ENCODE measurements at places on chromosomes 12 and 14.

DNA sequence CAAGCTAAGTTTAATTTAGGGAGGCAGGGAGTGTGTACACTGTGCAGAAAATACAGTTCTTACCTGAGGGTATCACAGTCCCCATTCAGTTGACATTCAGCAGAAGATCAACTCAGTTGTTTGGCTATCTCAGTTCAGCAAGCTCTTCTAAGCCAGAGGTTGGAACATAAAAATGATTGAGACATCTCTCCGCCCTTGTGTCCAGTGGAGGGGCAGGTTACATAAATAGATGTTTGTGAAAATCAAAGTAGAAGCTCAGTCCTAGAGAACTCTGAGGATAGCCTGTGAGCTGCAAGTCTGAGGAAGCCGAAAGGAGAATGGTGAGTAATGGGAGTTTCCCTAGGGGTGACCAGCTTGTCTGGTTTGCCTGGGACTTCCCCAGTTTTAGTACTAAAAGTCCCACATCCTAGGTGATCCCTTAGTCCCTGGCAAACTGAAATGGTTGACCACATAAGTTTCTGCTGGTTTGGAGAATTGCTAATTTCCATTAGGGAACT, 251.4 kb upstream of the ATP2B1 start:
- DNase-seq: peak; percentile 65

- DNase-seq: no peak
Measured at GRCh38 chr14:78509516-78509915, 339.3 kb downstream of the NRXN3 start.

GRCh38 chr12:55664826-55665225, 28.1 kb downstream of the OR10P1 start:
- no peak for DNase-seq

GRCh38 chr14:44564908-44565307, 57.8 kb upstream of the FSCB start:
- DNase-seq: no peak

DNA sequence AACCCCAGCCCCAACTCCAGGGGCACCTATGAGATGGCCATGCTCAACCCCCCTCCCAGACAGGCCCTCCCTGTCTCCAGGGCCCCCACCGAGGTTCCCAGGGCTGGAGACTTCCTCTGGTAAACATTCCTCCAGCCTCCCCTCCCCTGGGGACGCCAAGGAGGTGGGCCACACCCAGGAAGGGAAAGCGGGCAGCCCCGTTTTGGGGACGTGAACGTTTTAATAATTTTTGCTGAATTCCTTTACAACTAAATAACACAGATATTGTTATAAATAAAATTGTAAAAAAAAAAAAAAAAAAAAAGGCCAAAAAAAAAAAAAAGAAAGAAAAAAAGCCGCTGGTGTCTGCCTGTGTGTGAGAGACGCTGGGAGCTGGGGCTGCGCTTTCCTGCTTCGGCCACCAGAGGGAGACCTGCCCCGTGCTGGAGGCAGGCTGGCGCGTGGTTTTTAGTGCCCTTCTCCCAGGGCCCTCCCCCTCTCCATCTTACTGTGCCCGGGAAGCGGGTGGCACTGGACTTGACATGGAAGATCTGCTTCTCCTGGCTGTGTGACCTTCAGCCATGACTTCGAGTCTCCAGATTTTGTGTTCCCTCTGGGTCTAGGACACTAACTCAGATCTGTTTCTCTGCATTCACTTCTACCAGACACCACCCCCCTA, 3.4 kb upstream of the NXPH4 start:
- DNase-seq: peak; percentile 94

DNA sequence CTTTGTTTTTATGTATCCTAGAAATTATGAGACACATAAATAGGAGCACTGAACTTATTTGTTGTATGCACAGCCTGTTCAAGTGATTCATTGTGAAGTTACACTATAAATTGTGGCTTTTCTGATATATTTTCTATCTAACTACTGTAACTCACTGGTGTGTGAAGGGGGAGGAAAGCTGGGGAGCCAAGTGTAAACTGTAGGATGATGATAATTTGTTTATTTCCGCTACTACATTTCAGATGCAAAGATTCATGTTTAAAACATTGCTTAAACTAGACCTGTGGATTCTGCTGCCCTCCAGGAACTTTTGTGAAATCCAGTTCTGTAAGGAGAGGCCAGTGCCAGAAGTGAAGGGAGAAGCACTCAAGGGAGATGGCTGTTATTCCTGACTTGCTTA, 3.3 kb downstream of the TMTC2 start:
- DNase-seq: no peak

GRCh38 chr12:122067966-122068365, 10.6 kb upstream of the MLXIP start:
- peak; percentile 68 for DNase-seq

- no peak for DNase-seq
Measured at GRCh38 chr14:88613552-88614010, 50.7 kb downstream of the ZC3H14 start.

GRCh38 chr12:88142610-88142991, 494 bp downstream of the TMTC3 start:
- peak; percentile 74 for DNase-seq

GRCh38 chr14:75537071-75537470, 14.8 kb downstream of the BATF start:
- no peak for DNase-seq

GRCh38 chr12:103415681-103416080, 80.1 kb downstream of the C12orf42 start:
- DNase-seq: no peak

DNA sequence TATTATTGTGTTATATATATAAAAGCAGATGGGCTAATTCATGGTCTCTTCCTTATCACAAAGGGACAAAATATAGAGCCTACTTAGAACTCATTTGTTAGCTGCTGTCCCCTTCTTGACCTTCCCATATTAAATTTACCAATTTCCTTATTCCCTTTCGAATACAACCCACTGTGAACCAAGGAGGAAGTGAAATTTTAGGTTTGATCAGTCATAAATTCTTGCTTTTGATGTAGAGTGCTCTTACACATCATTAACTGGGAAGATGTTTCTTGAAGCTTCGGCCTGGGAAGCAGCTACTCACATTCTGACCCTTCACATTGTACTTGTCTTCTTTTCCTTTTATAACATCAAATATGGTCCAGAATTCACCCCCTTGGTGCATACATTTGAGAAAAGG, 579.0 kb downstream of the LRFN5 start:
- DNase-seq: no peak

GRCh38 chr12:11676052-11676451, 26.6 kb downstream of the ETV6 start:
- DNase-seq: no peak

DNA sequence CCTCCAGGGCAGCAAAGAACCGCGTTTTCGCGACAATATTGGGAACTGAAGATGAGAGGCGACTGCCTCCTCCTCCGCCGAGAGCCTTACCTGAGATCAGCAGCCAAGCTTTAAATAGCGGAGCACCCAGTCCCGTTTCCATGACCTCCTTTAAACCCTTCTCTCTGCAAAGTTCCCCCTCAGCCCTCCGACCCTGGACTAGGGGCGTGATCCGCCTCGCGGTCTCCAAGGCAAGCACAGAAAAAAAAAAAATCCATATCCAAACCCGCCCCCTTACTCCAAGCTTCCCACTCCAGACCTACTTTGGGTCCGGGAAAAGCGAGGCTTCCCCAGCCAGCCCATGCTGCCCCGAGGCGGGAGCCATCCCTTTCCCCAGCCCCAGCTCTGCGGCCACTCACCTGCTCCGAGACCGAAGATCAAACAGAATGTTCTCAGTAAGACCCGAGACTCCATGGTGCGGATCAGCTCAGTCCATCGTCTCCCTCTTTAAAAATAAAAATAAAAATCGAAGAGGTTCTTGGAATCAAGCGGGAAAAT, 630 bp downstream of the NELL2 start:
- DNase-seq: peak; percentile 62

DNA sequence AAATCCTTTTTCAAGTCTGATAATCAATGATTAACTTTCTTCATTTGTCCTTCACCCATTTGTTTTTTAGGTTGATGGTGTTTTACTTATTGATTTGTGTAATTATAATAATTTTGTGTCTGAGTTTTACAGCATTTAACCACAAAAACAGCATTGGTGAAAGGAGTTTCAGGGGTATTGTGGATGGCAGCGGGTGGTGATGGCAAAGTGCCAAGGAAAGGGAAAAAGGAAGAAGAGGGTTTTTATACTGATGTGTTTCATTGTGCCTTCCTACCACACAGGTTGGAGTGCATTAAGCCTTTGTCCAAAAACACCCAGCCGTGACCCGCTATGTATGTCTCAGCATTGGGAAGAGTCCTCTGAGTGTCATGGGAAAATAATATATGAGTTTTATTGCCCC, 150.3 kb downstream of the DAD1 start:
- DNase-seq: no peak

GRCh38 chr12:57899010-57899662, 42.2 kb upstream of the ATP23 start:
- DNase-seq: peak; percentile 92

DNA sequence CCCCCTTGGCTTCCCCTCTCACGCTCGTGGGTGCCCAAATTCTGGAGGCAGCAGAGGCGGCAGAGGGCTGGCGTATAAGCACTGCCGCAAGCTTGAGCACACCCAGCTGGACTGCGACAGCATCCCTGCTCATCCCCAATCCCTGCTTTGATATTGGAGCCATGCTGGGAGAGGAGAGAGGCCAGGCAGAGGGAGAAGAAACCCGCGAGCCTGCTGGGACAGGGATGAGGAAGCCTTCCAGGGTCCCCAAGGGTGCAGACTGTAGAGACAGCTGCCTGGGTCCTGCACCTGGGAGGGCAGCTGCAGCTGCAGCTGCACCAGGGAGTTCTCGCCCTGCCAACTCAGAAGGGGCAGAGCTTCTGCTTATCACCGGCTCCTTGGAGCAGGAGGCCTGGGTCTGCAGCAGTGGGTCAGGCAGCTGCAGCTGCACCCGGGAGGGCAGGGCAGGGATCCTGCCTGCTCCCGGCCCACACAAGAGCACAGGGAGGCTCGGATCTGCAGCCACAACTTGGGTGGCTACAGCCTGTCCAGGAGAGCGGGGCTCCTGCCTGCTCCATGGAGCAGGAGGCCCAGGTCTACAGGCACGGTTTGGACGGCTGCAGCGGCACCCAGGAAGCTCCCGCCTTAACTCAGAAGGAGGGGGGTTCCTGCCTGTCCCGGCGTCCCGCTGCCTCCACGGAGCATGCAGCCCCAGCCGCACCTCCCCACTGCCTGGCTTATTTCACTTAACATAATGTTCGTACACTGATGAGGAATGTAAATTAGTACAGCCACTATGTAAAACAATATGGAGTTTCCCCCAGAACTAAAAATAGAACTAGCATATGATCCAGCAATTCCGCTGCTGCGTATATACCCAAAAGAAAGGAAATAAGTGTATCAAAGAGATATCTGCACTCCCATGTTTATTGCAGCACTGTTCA, 60.4 kb upstream of the SGPP1 start:
- no peak for DNase-seq

- peak; percentile 68 for DNase-seq
Measured at GRCh38 chr14:86654558-86655184, 1124.7 kb downstream of the FLRT2 start.

GRCh38 chr14:58291646-58292045, 6.7 kb upstream of the ARID4A start:
- DNase-seq: no peak

GRCh38 chr12:62466018-62466593, 520 bp upstream of the MON2 start:
- no peak for DNase-seq

DNA sequence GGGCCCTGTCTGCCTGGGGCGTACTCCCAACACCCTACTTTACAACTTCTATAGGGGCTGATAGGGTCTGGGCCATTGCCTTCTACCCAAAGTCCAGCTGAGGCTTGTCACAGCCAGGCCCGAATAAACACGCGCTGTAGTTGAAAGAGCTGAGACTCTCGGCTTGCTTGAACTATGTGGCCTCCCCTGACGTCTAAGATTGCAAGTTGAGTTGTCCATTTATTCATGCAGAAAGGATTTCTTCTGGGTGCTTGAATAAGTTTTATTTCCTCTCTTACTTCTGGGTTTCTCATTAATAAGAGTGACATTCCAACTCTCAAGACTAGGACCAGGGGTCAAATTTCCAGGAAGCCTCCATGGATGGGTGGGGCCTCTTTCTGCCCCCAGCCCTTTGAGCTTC, 74.4 kb upstream of the VRK1 start:
- no peak for DNase-seq

DNA sequence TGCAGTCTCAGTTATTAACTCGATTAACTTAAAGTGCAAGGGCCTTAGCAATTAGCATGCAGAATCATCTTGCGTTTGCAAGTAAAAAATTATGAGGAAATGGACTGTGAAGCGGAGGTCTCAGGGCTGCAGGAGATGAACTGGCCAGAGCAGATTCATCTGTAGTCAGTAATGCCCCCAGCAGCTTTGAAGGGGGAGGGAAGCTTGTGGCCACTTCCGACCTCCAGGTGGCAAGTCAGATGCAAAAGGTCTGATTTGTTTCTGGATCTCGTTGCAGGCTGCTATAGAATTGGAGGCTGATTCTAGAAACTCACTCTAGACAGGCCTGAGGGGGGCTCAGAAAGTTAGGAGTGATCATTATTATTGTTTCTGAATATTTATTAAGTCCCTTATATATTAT, 107.4 kb upstream of the RGS6 start:
- no peak for DNase-seq

DNA sequence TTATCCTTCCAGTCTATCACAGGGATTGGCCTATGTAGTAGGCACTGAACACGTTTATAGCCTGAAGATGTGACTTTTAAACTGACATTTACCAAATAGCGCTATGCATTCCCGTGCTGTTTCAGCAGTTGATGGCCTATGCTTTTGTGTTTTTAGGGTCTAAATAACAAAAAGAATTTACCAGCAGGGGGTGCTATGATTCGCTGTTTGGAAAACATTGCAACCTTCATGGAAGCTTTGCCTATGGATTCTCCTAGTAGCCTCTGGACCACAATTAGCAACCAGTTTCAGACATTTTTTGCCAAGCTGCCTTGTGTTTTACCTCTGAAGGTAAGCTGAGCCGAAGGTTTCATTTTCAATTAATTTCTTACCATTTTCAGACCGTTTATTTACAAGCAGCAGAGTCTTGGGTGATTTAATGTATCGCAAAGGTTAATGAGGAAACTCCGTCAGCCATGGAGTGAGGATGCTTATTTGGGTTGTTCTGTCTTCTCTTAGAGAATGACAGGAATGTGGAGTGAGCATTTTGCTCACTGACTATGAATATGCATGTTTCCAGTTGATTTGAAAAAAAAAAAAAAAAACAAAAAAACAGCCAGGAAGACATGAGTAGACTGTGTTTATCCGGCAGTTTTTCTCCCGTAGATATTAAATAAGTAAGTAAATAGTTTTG, 133.1 kb downstream of the PRIMA1 start:
- DNase-seq: no peak

DNA sequence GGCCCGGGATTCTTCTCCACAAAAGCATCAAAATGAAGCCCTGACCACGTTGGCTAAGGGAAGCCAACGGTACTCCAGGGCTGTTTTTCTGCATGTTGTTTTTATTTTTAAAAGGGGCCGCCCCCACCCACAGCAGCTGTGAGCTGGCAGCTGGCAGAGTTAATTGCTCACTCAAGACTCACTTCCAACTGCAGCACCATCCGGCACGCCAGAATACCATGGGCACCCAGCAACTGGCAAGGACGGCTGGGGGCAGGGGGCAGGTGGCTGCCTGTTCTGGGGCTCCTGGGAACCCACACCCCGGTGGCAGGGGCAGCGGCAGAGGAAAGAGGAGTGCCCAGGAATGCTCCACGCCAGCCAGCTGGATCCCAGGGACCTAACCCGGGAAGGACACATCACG, 44.3 kb downstream of the NCOR2 start:
- no peak for DNase-seq

- no peak for DNase-seq
Measured at GRCh38 chr12:13566292-13566691, 369.8 kb downstream of the EMP1 start.

Measured in activated effector memory CD4-positive, alpha-beta T cell treated with anti-CD3 and anti-CD28 coated beads, Interleukin-2, amount 50 U/mL, for 16 hours (primary cell).